ENCODE measurements at places on chromosomes 5 and 9.

GRCh38 chr5:160451281-160451680 lies 29.6 kb downstream of the PTTG1 start:
- no peak for DNase-seq

DNA sequence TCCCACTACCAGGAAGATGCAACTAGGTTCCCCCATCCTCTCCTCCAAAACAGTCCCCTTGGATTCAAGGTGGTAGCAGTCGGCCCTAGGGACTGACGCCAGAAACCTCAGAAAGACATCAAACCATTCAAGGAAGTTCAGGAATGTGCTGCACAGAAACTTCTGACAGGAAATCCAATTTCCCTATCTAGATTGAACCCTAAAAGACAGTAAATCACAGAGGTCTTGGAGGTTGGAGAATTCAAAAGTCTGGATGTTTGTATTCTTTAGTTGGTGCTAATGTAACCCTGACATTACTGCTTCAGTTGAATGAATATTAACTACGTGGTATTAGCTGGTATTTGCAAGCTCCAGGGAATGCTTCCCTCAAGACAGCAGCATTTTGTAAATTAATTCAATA lies 125.3 kb downstream of the SYK start:
- no peak for DNase-seq

- no peak for DNase-seq
Observed at GRCh38 chr5:156254196-156254595, 72.8 kb upstream of the SGCD start.

DNA sequence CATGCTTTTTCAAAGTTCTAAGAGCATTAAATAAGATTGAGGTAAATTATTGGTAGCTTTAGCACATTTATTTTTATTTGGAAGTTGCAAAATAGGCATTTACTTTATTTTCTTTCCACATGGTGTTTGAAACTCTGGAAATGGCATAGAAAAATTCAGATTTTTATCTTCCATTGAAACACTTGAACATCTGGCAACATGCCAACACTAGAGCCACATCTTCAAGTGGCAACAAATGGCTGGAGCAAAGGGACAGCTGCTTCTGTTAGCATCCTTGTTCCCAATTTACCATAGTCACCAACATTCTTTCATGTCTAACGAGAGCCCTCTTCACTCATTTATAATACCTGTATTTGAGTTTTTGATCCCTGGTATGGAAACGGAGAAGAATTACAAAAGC lies 539.9 kb downstream of the ZNF608 start:
- no peak for DNase-seq
